ENCODE measurements at places on chromosomes 12 and 14. TPM values are rescaled to one million over a fixed set of nuclear protein-coding genes. Genes with fewer than 3 reads are reported as not detected.

Gene ADGRD1
- not detected for total RNA-seq

Gene KRT3
- total RNA-seq: not detected

Gene TRPV4
- total RNA-seq: 4.6 TPM

Gene TCTN2
- 13.1 TPM for total RNA-seq

Gene PPFIA2
- not detected for total RNA-seq

Gene IRAK3
- 9.8 TPM for total RNA-seq

Gene FAM234B
- 8.8 TPM for total RNA-seq

Gene SLC25A47
- 0.33 TPM for total RNA-seq

Gene FERMT2
- total RNA-seq: 99.6 TPM

Gene PCED1B
- total RNA-seq: 0.38 TPM

Gene COL2A1
- total RNA-seq: under 0.01 TPM

Measured in vein endothelial cell (primary cell).